ENCODE measurements at places on chromosomes 2 and 18.

GRCh38 chr2:234502285-234502918 is 5.5 kb upstream of the ARL4C start:
- DNase-seq: no peak

DNA sequence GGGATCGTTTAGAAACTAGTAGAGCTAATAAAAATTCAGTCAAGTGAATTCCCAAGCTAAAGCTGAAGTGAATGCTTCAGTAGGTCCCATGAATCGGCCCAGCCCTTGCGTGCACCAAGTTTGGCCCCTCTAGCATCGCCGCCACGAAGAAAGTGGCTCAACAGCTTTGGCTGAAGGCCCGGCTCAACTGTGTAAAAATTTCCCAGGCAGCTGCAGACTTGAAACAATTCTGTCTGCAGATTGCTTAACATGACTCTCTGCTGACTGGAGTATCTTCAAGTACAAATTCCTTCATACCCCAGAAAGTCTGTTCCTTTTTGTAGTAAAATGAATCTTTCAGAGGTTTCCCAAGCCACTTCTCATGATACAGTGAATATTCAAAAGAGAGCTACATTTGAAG is 32.7 kb downstream of the ALMS1 start:
- no peak for DNase-seq

- DNase-seq: no peak
These were observed 108.8 kb downstream of the DOCK10 start for GRCh38 chr2:224933431-224933830.

- no peak for DNase-seq
These were observed 483.9 kb upstream of the TRIB2 start for GRCh38 chr2:12232876-12233275.

GRCh38 chr2:50315336-50315735 is 716.6 kb downstream of the NRXN1 start:
- no peak for DNase-seq

- DNase-seq: no peak
These were observed 24.3 kb downstream of the NCAPH start for GRCh38 chr2:96359866-96360265.

GRCh38 chr18:650428-650858 is 7.0 kb upstream of the TYMS start:
- no peak for DNase-seq

- DNase-seq: no peak
These were observed 58.4 kb downstream of the BIN1 start for GRCh38 chr2:127048618-127048935.

DNA sequence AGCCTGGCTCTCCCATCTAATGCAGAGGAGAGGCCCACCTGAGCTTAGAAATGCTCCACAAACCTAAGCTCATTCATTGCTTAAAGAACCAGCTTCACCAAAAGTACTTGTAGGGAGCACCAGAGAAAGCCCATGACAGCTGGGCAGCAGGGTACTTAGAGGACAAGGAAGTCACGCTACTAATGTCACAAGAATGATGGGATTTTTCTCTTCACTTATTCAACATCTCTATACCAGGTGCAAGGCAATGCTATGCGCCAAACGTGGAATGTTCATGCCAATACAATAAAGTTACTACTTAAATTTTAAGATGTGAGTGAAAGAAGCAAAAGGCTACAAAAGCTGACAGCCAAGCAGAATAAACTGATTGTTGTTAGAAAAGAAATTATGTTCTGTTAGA is 36.0 kb downstream of the LONRF2 start:
- no peak for DNase-seq

DNA sequence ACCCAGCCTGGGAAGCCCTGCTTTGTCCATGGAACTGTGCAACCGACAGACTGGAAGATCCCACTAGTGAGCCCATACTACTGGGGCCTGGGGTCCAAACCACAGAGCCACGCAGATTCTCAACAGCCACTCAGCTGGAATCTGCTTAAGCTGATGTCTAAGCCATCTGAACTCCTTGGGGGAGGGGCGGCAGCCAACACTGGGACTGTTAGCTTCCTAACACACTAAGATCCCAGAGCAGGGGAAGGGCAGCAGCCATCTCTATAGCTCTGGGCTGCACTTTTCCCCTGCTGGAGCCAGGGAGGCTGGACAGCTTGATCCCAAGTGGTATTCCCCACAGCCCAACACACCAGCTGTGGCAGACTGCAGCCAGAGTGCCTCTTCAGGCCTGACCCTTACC is 118.3 kb downstream of the RPRM start:
- DNase-seq: no peak

DNA sequence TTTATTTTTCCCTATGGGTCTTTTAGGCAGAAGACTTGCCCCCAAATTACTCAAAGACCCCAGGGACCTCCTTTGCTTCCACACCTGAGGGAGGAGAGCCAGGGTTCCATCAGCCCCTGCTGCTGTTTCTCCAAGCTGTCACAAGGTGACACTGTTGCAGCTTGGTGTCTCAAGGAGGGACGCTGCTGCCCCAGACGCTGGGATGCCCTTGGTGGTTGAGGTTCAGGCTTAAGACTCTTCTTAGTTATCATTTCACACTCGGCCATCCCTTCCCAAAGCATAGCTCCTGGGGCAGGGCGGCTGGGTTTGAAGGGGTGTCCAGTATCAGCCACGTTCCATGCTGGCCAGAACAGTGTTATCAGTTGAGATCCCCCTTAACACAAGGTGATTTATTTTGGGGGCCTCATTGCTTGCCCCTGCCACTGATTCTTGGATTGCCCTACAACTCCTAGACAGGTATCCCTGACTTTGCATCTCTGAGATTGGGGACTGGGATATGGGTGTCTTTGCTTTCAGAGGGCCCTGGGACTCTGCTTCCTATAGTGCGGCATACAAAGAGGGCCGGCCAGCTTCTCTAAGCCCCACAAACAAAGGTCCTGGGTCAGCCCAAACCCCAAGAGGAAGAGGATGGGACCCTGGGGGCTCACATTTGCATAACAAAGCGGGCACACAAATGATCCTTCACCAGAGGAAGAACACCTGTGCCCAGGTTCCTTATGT is 22.7 kb downstream of the GPR55 start:
- DNase-seq: no peak

DNA sequence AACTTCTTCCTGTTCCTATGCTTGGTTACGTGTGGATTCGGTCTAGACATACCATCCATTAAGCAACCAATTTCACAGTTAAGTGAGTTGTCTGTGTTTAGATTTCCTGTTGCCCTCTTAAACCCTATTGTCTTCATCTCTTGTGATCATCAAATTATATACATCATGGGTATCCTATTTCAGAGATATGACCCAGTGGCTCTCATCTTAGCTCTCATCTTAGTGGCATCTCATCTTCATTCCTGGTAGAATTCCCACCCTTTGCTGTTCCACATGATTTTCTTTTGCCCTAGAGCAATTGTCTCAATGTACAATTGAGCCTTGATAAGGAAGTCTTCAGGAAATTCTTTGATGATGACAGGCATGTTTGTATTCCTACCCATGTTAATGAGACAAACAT is 29.4 kb upstream of the FN1 start:
- peak; percentile 63 for DNase-seq

GRCh38 chr18:75285876-75286275 is 75.3 kb downstream of the TSHZ1 start:
- DNase-seq: no peak

DNA sequence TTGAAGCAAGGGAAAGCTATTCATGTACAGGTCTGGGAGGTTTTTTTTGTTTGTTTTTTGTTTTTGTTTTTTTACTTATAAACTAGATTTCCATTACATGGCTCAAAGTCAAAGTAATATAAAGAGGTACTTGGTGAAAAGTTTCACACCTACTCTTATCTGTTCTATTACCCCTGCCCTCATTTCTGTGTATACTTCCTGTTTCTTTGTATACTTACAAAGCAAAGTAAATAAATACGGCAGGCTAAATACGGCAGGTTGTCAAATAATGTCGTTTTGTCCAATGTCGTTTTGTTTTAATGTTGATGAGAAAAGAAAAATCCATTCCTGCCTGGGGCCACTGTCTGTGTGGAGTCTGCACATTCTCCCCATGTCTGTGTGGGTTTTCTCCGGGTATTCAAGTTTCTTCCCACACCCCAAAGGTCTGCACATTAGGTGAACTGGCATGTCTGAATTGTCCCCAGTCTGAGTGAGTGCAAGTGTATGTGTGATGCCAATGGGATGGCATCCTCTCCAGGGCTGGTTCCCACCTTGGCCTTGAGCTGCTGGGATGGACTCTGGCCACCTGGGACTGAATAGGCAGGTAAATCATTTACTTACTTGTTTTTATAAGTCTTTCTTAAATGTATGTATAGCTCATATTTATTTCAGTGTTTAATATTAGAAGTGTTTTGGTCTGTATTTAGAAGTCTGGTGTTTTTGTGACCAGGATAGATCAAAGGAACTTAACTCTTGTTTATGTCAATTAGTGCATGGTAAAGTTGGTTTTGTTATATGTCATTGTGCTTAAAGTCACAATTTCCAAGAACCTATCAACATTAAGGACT is 13.4 kb downstream of the STAMBP start:
- DNase-seq: no peak

- DNase-seq: no peak
These were observed 199.3 kb downstream of the ZNF407 start for GRCh38 chr18:74796841-74797576.

DNA sequence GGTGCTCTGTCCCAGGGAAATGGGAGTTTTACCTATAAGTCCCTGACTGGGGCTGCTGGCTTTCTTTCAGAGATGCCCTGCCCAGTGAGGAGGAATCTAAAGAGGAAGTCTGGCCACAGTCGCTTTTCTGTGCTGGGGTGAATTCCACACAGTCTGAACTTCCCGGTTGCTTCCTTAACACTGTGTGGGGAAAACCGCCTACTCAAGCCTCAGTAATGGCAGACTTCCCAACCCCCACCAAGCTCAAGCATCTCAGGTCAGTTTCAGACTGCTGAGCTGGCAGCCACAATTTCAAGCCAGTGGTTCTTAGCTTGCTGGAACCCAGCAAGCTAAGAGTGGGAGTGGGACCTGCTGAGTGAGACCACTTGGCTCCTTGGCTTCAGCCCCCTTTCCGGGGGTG is 54.9 kb downstream of the NUP35 start:
- DNase-seq: peak; percentile 13

DNA sequence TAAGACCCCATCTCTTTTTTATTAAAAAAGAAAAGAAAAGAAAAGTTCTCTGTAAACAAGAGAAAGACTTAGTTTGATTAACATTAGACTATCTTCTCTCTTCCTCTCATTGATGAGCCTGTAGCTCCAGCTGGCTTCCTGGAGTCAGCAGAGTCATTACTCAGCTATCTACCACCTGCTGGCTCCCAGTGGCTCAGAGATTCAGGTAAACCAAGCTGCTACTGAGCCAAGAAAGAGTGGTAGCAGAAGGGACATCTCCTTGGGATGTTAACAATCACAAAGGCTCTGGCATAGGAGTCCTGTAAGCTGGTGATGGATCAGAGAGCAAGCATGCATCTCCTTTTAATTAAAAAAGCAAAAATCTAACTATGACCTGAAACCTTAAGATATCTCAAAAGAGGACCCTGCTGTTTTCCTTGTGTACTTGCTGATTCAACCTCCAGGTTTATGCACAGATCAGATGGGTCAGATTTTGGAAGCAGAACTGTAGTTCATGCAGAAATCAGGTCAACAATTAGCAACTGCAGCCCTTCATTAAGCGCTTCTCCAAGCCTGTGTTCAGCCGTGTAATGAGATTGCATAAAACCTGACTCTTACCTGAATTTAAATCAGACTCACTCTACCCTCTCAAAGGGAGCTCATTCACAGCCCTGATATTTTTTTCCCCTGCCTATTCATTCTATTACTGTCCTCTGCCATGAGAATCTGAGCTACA is 225.8 kb downstream of the RNF152 start:
- DNase-seq: no peak

- no peak for DNase-seq
These were observed 45.7 kb downstream of the FAM210A start for GRCh38 chr18:13680612-13681011.

DNA sequence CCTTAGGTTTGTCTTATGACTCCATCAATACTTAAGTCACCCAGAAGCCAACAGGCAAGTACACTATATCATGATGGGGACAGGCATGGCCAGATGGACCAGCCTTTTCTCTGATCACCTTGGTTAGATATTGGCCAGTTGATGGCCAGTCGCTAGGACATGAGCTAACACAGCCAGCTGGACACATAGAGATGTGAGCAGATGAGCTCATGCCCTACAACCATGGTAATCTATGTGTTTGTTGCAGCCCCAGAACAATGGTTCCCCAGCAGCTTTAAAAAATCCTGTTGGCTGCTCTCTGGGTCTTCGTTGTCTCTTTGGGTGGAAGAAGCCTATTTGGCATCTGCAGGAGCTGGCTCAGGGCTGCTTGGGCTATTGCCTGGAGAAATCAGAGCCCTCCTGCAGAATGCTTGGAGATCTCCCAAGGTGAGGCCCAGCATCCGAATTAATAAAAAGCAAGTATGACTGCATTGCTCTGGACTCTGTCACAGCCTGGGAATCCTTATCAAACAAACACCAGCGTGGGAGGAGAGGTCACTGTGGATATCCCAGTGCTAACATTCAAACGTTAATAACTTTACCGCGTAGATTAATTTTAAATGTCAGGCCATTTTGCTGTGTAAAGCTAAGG is 62.3 kb upstream of the KLHL29 start:
- no peak for DNase-seq

- DNase-seq: no peak
These were observed 176.9 kb upstream of the SMAD7 start for GRCh38 chr18:49127471-49128190.

GRCh38 chr2:82314836-82315472 is 2010.4 kb upstream of the LRRTM1 start:
- DNase-seq: no peak

DNA sequence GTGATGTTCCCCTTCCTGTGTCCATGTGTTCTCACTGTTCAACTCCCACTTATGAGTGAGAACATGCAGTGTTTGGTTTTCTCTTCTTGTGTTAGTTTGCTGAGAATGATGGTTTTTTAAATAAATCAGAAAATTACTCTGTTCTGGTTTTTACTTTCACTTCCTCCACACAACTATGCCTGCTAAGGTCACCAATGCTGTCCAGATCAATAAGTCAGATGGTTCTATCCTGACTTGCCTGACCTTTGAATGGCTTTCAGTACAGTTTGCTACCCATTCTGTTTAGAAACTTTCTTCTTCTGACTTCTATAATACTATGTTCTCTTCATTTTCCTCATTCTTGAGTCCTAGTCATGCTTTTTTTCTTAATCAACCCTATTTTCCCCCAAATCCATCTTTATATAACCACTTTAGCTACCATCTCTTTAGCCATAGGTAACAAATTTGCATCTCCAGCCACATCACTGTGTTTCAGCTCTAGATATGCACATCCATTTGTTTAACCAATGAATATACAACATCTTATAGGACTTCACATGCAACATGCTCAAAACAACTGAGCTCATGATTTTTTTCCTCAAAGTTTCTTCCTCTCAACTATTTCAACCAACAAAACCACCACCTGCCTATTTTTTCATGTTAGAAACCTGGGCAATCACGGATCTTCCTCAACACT is 58.8 kb upstream of the SLC38A11 start:
- DNase-seq: no peak

GRCh38 chr2:224127871-224128501 is 88.9 kb upstream of the SERPINE2 start:
- DNase-seq: no peak

Data from endothelial cell of umbilical vein (primary cell).